Fibroblast of the conjunctiva (primary cell): ENCODE measurements at places on chromosomes 13 and 19.
A peak's percentile ranks its signal among the peaks of the same experiment; 100 is the strongest.

DNA sequence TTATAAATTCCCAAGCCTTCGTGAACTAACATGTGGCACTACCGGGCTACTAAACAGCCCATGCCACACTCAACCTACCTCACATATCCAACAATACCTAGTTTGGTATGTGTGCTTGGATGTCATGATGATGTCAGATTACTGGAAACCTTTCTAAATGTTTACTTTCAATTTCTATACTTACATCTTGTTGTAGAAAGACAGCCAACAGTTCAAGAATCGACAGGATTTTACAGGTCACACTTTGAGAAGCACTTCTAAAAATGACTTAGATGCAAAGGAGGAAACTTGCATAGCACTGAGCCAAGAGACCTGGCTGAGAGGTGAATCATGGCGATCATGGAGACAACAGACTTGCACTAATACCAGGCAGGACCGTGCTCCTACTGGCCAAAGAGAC lies 209.9 kb downstream of the COL4A1 start:
- DNase-seq = no peak

GRCh38 chr13:97330448-97330847 lies 103.5 kb upstream of the RAP2A start:
- DNase-seq = no peak

DNA sequence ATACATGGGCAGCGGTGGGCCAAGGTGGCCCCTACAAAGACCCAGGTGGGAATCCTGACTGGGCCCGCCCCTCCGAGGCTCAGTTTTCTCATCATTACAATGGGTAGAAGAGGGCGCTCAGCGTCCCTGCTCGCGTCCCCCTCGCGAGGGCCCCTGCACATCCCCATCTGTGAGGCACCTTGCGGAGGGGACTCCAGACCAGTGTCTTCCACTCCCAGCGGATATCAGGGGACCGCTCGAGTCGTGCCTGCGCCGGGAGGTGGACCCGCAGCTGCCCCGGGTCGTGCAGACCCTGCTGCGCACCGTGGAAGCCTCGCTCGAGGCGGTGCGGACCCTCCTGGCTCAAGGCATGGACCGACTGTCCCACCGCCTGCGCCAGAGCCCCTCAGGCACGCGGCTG lies 15.3 kb upstream of the COLGALT1 start:
- no peak for DNase-seq

- no peak for DNase-seq
Observed at GRCh38 chr13:77752512-77753069, 55.1 kb downstream of the SLAIN1 start.

DNA sequence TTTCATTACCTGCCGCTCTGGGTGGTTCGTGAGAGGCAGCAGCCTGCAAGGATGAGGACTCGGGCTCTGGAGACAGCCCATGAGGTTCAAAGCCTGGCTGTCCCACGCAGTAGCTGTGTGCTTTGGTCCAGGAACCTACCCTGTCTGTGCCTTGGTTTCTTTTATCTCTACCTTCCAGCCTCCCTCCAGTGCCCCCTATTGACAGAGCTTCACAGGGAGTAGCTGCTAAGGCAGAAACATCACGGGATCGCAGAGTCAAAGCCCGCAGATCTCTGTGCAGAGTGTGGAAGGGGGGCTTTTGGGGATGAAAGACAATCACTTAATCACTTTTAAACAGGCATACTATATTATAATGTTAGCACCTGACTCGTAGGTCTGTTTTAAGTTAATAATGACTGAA lies 16.2 kb downstream of the ZNF71 start:
- DNase-seq = no peak

GRCh38 chr19:14434543-14435319 lies 1.6 kb downstream of the PKN1 start:
- peak; percentile 53 for DNase-seq

- DNase-seq = no peak
Observed at GRCh38 chr13:51000061-51000460, 90.5 kb downstream of the RNASEH2B start.

GRCh38 chr13:75302071-75302698 lies 179.8 kb downstream of the TBC1D4 start:
- DNase-seq = no peak

DNA sequence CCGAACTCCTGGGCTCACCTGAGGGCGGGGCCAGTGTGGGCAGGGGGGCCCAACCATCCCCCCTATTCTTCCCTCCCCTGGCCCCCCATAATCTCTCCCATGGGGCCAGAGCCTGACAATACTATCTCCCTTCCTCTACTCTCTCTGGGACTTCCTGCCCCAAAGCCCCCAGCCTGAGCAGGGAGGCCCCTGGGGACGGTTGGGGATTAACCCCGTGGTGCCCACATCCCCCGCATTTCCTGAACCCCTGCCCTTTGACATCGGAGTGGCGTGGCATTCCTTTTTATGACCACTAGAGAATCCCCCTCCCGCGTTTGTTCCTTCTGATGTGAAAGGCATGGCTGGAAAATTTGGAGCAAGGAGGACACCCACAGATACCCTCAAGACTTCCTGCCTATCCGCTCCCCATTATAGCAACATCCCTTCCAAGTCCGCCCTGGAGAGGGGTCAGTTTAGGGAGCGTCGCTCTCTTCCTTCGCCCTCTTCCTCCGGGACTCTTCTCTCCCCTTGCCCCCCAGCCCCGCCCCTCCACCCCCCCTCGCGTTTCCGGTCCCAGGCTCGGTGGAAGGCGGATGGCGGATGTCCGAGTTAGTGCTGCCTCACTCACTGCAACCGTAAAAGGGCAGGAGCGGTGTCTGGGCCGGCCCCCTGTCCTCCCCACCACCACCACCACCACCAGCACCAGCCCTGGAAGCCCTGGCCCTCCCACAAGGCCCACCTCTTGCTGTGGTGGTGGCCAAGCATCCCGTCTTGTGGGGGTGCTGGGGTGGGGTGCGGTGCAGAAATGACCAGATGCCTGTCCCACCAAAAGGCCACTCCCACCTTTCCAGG lies 1.8 kb downstream of the VASP start:
- DNase-seq = no peak

- no peak for DNase-seq
Observed at GRCh38 chr19:17726964-17727773, 7.9 kb downstream of the MAP1S start.

- DNase-seq = no peak
Observed at GRCh38 chr19:10544242-10544752, 593 bp downstream of the ATG4D start.

GRCh38 chr19:32611161-32611560 lies 30.2 kb downstream of the PDCD5 start:
- DNase-seq = no peak

DNA sequence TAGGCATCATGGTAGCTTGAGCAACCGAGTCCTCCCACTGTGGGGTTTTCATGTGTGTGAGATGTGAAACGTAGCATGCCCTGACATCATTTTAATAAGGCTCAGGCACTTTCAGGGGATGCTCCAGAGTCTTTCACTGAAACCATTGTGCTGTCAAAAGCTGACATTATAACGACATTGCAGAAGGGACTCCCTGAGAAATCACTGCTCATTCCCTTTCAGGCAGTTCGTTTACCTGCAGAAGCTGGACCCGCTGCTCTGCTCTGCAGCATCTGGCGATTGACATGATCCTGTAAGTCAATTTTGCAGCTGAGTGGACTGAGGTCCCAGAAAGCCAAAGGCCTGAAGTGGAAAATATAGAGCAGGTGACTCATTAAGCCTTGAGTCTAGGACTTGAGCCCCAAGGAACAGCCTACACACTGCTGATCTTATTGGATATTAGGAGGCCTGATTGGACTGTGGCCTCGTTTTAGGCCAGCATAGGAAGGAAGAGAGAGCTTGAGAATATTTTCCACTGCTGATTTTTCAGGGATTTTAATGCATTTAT lies 54.0 kb upstream of the CNMD start:
- DNase-seq = no peak

DNA sequence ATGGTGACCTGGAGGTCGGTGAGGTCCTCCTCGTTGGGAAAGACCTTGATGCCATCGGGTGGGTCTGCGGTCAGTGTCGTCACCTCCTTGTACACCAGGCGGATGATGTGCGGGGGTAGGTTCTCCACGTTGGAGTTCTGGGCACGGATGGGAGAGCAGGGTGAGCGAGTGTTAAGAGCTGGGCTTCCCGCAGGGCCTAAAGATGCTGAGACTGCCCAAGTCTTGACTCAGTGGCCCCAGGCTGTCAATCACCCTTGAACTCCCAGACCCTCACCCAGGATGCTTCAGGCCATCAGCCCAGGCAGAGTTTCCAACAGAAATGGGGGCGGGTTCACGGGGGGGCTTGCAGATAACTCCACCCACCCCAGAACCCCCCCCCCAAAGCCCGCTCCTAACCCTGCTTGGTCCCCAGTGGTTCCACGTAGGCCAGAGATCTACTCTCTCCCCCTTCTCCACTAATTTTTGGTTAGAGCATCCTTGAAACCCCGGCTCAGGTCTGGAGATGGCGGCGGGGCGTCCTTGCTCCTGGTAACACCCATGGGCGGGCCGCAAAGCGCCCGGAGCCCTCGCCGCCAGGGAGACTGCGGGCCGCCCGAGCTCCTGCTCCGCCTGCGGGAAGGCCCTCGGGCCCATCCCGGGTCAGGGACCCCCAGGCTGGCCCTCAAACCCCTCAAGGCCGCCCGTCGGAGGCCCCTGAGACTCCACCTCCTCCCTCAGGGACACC lies 600 bp downstream of the UBE2S start:
- DNase-seq = no peak

- no peak for DNase-seq
Observed at GRCh38 chr13:105788530-105788929, 746.9 kb downstream of the EFNB2 start.

DNA sequence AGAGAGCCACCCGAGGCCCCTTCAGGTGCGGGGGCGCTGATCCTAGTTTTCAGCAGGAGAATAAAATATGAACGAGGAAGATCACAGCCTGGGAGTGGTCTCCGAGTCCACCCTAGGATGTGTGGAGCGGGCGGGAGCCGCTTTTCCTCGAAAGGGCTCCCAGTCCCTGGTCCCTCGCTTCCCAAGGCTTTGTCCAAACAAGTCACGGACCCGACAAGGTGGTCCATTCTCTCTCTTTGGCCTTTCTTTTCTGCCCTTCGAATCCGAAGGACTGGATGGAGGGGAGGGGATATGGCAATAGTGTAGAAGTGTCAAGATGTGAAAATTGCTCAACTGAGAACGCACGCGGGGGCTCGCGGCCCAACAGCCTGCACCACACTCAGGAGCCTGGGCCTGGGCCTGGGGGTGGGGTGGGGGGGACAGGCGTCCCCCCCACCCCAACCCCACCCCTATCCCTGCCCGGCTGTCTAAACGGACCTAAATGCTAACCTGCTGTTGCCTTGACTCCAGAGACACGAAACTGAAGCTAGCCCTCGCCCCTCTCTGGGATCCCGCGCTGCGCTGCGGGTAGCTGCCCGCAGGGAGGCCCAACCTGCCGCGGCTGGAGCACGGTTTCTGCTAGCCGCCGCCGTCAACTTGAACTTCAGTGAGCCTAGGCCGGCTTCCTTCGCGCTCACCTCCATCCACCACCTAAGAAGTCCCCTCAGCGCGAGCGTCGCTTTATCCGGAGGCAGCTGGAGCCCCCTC lies 7.1 kb downstream of the ZIC2 start:
- DNase-seq = no peak

DNA sequence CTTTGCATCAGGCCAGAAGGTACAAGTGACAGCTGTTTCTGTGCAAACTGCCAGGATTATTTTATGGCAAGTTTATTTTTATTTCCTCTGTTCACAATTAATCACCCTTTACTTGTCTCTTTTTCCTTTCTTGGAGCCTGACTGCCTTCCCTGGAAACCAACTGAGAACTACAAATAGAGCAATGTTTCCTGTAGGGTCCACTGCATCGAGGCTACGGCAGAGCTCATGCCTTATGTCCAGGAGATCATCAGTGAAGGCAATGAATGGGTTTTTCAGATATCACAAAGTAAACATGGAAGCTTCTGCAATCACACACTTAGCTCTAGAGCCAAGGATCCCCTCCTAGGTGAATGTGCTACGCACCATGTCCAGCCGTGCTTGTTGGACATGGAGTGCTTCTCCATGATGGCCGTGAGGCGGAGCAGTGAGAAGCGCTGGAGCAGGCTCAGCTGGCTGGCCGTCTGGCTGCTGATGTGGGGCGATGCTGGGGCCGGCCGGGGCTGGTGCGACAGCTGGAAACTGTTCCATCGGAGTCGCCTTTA lies 110.9 kb downstream of the KL start:
- no peak for DNase-seq

GRCh38 chr13:51243832-51244231 lies 21.6 kb downstream of the FAM124A start:
- DNase-seq = no peak

DNA sequence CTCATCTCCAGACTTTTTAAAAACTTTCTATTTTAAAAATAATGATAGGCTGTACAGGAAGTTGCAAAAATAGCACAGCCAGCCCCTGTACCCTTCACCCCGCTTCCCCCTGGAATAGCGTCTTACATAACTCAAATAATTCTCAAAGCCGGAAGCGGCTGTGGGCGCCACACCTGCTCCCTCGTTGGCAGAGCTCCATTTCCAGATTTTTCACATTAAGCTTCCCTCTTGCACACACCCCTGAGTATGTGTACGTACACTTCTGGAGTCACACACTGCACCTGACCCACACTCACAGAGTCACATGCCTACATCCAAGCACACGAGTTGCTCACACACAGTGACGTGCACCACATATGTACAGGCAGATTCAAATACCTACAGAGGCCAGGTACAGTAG lies 24.9 kb upstream of the DPP9 start:
- no peak for DNase-seq

GRCh38 chr19:8403098-8403819 lies 9.8 kb upstream of the MARCHF2 start:
- DNase-seq = no peak

- DNase-seq = no peak
Observed at GRCh38 chr13:46097663-46098062, 7.2 kb downstream of the CPB2 start.

DNA sequence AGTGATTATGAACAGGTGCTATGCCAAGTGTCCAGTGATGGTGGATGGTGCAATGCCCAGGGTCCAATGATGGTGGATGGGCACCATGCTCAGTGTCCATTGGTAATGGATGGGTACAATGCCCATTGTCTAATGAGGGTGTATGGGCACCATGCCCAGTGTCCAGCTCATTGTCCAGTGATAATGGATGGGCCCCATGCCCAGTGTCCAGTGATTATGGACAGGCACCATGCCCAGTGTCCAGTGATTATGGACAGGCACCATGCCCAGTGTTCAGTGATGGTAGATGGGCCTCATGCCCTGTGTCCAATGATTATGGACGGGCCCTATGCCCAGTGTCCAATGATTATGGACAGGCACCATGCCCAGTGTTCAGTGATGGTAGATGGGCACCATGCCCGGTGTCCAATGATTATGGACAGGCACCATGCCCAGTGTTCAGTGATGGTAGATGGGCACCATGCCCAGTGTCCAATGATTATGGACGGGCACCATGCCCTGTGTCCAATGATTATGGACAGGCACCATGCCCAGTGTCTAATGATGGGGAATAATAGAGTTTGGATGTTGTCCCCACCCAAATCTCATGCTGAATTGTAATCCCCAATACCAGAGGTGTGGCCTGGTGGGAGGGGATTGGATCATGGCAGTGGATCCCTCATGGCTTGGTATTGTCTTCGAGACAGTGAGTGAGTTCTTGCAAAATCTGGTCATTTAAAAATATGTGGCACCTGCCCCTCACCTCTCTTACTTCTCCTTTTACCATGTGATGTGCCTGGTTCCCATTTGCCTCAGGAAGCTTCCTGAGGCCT lies 87.8 kb downstream of the ANKRD10 start:
- DNase-seq = no peak

- DNase-seq = no peak
Observed at GRCh38 chr13:86554066-86554465, 754.8 kb upstream of the SLITRK6 start.

GRCh38 chr13:103354171-103354570 lies 288.0 kb upstream of the SLC10A2 start:
- DNase-seq = no peak
